ENCODE measurements at places on chromosomes 1 and 21.

DNA sequence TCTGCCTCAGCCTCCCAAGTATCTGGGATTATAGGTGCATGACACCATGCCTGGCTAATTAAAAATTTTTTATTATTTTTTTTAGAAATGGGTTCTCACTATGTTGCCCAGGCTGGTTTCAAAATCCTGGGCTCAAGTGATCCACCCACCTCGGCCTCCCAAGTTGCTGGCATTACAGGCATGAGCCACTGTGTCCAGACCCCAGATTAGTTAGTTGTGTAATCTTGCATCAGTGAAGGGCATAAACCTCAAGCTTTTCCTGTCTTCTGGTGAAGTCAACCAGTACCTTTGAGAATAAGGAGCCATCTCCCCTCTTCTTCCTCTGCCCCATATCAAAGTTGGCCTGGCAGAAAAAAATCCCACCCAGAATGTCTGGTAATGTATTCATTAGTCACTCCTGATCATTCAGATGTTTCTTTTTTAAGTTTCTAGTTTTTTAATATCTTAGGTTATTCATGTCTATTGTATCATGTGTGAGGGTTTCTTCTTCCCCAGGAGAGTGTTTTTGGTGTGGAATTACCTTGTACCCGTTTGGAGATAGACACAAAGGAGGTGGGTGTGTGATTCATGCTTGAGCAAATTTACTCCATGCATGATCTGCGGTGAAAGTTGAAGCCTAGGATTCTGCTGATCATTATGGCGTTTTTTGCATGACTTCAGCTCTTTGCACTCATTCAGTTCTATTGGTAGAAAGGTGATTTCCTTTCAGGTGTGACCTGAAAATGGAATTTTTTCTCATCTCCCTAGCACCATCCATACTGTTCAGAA lies 144.0 kb downstream of the FMN2 start:
- DNase-seq: no peak

DNA sequence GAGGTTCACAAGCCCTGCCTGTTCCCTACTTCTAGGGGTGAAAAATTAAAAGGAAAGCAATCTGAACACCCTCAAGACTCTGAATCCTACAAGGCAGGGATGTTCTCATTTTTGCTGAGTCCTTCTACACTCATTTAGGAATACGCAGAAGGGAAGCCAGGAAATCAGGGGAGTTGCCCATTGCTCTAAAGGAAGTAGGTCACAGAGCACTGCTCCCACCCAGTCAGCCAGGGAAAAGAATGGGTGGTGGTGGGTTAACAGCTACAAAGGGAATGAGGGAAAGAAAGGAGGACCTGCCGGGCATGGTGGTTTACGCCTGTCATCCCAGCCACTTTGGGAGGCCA lies 2.4 kb upstream of the CTTNBP2NL start:
- DNase-seq: no peak

DNA sequence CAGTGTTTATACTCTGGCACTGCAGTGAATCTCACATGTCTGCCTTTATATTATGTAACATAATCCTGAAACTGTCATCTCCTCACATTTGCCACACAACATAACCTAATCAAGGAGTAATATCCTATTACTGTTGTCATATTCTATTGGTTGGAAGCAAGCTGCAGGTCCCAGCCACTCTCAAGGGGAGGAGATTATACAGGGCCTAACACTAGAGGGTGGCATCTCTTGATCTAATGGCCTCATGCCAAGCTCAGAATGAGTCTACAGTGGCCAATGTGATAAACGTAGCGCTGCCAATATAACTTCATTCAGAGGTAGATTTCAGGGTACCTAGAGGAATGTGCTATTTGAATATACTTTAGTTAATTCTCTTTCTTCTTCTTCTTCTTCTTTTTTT lies 166.8 kb downstream of the BACH1 start:
- no peak for DNase-seq

DNA sequence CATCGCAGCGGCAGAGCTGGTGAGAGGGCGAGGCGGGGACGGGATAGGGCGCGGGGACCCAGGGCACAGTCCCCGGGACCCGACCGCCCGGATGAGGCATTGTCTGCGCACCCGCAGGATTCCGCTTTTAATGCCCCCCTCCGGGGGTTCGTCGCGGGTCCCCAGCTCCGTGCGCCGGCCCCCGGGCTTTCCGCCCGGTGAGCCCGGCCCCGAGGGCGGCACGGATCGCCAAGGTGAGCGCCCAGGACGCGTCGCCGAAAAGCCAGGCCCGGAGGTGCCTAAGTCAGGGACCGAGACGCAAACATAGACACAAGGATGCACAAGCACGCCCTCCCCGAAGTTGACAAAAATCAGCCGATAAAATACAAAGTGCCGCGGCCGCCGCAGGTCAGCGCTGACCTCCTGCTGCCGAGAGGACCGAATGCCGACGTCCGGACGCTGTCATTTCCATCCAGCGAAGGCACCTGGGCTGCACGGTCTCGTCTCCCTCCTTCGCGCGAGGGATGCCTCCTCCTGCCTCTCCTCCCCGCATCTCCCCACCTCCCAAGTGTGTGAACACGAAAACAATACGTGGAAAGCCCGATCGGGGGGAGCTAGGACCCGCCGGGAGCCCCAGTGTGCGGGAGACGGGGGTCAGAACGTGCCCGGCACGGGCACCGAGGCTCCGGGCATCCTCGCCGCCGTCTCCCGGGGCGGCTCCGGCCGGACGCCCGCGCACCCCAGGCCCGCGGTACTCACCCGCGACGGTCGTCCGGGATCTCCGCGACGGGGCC lies 101.1 kb upstream of the SOD1 start:
- no peak for DNase-seq

DNA sequence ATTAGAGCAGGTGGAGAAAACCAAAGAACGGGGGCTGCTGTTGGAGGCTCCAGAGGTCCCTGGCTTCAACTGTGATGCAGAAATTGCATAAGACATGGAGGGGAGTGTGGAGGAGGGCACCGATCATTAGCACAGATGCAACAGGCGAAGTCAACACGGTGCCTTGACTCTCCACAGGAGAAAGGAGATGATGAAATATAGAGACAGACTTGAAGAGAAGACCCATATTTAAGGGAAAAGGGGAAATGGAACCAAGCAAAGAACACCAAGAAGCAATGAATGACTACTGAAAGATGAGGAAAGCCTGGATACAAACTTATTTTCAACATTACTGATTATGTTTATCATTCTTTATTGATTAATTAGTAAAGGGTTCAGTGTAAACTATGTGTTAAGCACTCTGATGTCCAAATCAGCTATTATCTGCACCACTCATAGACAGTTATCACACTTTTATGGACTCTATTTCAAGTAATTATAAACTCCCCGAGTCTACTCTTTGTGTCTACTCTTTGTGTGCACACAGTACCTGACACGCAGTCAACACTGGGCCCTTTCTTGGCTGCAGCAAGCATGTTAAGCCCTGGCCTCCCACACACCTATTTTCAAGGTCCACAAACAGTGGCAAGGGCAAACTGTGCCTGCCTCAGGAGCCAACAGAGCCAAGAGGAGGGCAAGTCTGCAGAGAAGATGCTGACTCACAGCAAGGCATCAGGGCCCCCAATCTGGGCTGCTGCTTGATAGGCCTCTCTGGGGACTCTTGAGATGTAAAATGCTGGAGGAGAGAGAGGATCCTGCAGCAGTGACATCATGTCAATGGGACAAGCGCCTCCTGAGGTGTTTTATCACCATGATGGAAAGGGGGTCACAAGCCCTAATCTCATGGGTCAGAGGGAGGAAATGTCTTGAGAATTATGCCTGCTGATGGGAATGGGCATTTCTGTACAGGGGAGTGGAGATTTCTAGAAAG lies 17.6 kb downstream of the PCNX2 start:
- no peak for DNase-seq

DNA sequence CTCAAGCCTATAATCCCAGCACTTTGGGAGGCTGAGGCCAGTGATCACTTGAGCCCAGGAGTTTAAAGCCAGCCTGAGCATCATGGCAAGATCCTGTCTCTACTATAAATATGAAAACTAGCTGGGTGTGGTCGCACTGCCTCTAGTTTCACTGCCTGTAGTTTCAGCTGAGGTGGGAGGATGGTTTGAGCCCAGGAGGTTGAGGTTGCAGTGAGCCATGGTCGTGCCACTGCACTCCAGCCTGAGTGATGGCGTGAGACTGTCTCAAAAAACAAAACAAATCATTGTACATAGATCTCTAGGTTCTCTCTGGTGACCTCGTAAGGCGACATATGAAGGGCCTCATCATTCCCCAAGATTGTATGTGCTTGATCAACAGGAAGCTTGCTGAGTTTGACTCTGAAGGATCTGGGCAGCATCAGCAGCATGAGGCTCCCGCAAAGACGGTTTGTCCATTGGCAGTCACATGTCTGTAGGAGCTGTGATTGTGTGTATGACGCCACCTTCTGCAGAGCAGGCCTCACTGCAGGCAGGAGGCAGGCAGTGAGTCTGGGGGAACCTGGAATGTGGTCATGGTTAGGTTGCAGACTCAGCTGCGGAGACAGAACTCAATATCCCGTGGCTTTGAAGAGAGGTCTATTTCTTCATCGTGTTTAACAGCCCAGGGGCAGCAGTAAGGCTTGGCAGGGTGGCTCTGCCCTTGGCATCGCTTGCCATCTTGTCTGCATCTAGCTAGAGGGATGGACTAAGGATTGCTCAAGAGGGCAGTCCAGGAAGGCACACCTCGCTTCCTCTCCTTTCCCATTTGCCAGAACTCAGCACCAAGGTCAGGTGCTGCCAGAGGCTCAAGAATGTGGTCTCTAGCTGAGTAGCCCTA lies 14.0 kb downstream of the ATP5PO start:
- DNase-seq: no peak

- DNase-seq: no peak
Measured at GRCh38 chr1:42145764-42146625, 7.2 kb upstream of the GUCA2B start.

DNA sequence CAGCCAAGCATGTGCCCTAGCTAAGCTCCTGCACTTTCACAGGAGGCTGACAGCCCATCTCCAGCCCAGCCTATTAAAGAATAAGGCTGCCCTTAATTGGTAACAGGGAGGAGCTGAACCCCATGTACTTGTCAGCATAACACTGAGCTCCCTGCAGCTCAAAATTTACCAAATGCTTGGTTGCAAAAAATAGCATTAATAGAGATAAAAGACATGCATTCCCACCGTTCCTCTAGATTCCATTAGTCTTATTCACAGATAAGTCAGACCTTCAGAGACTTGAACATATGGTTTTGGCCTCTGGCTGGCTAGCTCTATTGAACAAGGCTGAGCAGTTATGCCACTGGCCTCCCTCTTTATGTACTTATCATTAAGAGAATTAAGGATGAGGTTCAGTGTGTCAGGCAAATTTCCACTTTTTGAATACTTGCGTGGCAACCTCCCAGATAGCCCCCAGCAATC lies 29.2 kb downstream of the OLFML3 start:
- DNase-seq: no peak

DNA sequence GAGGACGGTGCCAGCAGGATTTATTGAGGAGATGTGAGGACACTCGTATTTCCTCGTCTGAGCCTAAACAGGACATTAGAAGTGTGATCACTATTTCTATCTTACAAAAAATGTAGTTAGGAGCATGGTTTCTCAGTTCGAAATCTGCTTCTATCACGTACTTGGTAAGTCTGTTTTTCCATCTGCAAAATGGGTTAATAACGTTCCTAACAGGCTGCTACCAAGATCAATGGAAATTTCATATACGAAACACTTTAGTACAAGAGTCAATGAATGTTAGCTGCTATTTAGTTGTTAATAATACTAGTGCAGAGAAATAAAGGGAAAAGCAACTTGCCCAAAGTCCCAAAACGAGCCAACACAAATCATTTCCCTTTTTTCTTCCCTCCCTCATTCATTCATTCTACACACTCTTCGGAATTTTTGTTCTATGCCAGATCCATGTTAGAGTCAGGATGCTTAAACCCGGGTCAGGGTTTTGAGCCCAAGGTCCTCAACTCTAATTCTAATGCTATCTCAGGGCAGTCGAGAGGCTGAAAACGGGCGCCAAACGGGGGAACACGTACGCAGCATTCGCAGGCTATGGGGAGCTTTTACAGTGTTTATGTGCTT lies 608 bp downstream of the SNRNP40 start:
- DNase-seq: no peak

- no peak for DNase-seq
Measured at GRCh38 chr1:234607109-234608024, 2.6 kb downstream of the IRF2BP2 start.

GRCh38 chr1:65812065-65812464 lies 19.4 kb downstream of the PDE4B start:
- no peak for DNase-seq

GRCh38 chr1:56255516-56256152 lies 323.7 kb downstream of the PLPP3 start:
- no peak for DNase-seq

- no peak for DNase-seq
Measured at GRCh38 chr1:214496126-214496525, 55.3 kb downstream of the PTPN14 start.

DNA sequence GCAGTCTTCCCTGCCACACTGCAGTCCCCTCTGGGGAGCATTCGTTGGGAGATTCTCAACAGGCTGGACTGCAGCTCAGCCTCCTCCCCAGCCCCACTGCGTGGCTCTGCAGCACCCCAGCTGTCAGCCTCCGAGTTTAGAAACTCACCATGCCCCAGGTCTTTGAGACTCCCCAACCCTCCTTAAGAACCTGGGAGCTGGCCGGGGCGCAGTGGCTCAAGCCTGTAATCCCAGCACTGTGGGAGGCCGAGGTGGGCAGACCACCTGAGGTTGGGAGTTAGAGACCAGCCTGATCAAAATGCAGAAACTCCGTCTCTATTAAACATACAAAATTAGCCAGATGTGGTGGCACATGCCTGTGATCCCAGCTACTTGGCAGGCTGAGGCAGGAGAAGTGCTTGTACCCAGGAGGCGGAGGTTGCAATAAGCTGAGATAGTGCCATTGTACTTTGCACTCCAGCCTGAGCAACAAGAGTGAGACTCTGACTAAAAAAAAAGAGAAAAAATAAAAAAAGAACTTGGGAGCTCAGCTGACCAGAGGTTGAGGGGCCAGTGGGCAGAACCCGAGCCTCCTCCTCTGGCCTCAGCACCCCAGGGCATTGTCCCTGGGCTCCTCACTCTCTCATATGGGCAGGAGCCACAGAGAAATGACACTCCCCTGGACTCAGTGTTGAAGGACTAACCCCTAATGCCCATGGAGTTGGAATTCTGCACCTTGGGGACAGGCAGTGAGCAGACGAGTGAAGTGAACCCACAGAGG lies 5.6 kb downstream of the OLIG2 start:
- no peak for DNase-seq

- DNase-seq: no peak
Measured at GRCh38 chr1:190169311-190170067, 308.2 kb downstream of the BRINP3 start.

DNA sequence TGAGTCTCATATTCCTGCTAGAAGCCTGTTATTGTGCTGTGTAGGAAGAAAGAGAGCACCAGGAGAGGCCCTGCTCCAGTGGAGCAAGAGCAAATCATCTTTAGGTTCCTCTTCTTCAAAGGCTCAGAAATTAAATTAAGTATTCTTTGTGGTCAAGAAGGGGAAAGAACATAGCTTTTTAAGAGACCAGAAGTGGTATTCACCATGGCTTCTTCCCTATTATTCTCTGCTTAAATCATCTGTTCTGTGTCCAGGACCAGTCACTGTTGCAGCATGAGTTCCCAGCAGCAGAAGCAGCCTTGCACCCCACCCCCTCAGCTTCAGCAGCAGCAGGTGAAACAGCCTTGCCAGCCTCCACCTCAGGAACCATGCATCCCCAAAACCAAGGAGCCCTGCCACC lies 1.1 kb downstream of the SPRR1B start:
- no peak for DNase-seq

- no peak for DNase-seq
Measured at GRCh38 chr1:33572387-33572786, 99.9 kb downstream of the ZSCAN20 start.

All from esophagus squamous epithelium (tissue), 5 donors.